Astrocyte of the cerebellum (primary cell): ENCODE measurements at places on chromosomes 4 and X.

DNA sequence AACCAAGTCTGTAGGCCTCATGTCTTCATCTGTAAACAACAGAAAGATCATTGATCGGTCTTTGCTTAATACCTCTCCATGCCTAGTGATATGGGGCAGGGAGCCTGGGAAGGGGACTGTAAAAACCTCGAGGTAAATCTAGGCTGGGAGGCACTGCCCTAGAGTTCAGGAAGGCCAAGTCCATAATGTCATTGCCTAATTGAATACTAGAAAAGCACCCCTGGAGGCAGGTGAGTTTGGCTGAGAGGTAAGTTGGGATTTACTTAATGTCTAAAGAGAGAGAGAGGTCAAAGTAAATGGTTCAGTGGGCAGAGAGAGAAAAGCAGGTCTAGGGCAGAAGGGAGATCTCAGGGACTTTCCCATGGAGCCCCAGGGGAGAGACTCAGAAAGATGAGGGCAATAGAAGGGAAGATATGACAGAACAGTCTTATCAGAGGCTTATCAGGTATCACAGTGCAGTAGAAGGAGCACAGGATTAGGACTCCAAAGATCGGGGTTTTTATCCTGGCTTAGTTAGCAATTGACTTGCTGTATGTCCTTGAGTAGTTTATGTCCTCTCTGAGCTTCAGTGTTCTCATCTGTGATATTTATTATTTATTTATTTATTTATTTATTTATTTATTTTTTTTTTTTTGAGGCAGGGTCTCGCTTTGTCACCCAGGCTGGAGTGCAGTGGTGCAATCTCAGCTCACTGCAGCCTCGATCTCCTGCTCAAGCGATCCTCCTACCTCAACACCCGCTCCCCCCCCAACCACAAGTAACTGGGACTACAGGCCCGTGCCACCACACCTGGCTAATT lies 85.2 kb downstream of the SLC16A2 start:
- DNase-seq, result no peak

DNA sequence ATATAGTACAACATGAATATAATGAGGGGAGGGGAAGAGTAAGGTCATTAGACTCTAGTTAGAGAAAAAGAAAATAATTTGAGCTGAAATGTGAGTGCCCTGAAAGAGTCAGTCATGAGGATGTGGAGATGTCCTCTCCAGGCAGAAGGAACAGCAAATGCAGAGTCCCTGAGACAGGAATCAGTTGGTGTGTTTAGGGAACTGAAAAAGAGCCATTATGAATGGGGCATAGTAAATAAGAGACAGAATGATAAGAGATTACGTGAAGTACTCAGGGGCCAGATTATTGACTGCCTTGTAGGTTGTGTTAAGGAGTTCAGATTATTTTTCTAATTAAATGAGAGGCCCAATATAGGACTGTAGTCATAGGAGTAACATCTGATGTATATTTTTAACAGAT lies 147.0 kb downstream of the PDLIM5 start:
- no peak for DNase-seq

DNA sequence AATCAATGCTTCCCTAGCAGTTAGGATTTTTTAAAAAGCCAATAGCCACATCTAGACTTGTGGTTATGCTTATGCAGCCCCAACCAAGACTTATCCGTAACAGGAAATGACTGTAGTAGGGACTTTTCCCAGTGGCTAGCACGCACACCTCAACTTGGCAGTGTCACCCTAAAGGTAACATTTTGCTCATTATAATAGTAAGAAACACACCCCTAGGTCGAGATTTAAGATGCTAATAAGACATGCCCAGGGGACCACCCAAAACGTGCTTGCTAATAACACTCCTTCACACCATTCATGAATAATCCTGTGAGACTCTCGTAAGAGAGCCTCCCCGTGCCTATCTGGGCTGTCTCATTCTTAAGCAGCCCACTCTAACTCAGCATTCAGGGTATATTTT lies 195.3 kb downstream of the CHIC1 start:
- no peak for DNase-seq

DNA sequence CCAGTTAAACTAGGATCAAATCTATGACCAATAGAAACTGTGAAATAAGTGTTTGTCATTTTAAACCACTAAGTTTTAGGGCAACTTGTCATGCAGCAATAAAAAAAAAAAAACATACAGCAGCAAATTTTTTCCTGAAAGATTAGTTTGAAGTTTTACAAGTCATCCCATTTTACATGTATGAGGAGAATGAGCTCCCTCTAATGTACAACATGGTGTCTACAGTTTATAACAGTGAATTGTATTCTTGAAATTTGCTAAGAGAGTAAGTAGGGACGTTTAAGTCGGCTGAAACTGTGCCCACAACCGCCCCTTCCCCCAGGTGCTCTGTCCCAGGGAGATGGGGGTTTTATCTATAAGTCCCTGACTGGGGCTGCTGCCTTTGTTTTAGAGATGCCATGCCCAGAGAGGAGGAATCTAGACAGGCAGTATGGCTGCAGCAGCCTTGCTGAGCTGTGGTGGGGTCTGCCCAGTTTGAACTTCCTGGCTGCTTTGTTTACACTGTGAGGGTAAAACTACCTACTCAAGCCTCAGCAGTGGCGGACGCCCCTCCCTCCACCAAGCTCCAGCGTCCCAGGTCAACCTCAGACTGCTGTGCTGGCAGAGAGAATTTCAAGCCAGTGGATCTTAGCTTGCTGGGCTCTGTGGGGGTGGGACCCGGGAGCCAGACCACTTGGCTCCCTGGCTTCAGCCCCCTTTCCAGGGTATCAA lies 499.3 kb upstream of the CT83 start:
- no peak for DNase-seq

- no peak for DNase-seq
These were observed 92.0 kb upstream of the BMPR1B start for GRCh38 chr4:94665500-94666404.

- DNase-seq, result peak; percentile 79
These were observed 155.2 kb downstream of the ZNF330 start for GRCh38 chr4:141375855-141376254.

DNA sequence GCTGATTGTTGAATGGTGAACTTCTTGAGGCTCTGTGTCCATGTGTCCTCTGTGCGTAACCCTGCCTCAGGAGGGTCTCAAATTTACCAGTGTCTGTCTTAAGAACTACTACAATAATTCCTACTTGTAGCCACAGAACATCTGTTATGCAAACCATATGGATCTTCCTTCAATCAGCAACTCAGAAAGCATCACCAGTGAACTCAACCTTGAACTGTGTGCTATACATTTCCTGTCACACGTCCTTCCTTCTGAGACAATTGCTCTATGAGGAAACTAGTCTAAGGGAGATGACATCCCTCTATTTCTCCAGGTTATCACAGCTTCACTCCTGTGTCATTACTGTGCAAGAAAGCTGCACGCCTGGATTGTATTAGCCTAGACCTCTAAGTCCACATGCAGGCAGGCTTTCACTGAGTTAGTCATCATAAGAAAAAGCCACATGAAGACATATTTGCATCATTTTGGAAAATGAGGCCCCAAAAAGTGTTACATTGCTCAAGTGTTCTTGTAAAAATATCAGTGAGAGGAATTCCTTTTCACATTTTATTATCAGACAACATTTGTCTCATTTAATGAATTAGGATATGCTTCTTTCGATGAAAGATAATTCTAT lies 157.8 kb downstream of the AFF2 start:
- no peak for DNase-seq

GRCh38 chr4:101307899-101308298 lies 39.4 kb downstream of the PPP3CA start:
- no peak for DNase-seq

GRCh38 chrX:41515376-41515775 lies 68.2 kb downstream of the NYX start:
- DNase-seq, result no peak

DNA sequence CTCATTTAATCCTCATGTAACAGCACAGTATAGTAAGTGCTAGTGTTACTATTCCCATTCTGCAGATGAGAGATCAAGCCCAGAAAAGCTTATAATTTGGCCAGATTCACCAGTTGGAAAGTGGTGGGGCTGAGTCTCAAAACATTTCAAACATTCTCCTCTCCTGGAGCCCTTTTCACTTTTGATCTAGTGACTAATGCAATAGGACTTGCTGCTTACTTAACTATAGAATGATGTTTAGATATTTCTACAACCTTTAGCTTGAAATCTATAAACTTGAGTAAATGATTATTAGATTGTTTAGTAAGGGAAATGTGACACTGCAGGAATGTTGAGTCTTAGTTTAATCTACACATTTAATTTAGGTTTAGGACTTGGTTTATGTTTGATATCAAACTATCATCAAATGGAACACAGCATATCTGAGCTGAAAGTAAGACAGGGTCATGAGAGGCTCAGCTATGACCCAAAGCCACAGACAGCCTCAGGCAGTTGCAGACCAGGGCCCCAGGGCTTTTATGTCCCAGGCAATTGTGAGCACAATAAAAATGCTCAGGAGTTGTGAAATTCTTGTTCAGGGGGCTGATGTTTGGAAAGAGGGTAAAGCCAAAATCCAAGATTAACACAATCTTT lies 199.5 kb upstream of the HS3ST1 start:
- no peak for DNase-seq

DNA sequence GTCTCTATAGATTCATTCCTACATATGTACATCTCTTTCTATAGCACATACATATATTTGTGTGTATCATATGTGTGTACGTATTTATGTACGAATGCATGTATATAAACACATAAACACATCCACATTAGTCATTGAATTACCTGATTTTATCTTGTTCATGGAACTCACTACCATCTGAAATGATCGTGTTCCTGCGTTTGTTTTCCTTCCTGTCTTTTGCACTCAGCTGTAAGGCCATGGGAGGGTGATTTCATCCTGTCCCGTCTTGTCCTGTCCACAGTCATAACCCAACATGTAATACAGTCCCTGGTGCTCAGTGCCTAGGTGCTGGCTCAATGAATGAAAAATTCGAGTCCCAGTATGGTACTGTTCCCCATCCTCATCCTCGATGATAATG lies 191.8 kb upstream of the PSAPL1 start:
- DNase-seq, result no peak

- DNase-seq, result no peak
These were observed 192.7 kb downstream of the CBR4 start for GRCh38 chr4:168817370-168817769.

DNA sequence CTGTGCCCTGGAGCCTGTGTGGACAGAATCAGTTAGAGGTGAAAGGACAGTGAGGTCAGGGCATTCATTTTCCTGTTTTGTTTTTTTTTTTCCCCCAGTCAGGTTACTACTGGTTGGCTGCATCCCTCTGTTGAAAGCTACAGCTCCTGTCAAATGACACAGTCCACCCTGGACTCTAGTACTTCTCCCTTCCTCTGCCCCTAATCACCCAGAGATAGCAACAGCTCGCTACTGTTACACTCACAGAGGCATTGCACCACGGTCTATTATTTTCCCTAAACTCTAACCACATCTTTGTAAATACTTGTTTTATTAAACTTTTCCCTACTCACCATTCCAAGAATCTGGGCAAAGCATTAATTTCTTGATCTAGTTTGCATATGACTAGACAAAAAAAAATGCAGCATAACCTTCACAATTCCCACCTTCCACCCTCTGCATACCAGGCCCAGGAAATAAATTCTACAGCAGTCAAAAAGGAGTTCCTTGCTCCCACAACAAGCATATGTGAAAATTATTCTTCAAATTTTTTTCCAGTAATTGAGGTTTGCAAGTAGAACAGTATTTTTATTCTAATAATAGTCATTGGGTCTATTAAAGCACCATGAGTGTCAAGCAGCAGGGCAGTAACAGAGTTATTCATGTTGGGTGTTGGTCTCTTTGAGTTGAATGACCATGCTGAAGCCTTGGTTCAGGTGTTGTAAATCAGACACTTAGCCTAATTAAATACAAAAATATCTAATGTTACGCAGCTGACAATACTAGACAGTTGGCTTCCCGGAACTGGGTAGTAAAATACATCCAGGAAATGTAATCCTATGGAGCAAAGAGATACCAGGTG lies 329.2 kb downstream of the INPP4B start:
- DNase-seq, result peak; percentile 69

DNA sequence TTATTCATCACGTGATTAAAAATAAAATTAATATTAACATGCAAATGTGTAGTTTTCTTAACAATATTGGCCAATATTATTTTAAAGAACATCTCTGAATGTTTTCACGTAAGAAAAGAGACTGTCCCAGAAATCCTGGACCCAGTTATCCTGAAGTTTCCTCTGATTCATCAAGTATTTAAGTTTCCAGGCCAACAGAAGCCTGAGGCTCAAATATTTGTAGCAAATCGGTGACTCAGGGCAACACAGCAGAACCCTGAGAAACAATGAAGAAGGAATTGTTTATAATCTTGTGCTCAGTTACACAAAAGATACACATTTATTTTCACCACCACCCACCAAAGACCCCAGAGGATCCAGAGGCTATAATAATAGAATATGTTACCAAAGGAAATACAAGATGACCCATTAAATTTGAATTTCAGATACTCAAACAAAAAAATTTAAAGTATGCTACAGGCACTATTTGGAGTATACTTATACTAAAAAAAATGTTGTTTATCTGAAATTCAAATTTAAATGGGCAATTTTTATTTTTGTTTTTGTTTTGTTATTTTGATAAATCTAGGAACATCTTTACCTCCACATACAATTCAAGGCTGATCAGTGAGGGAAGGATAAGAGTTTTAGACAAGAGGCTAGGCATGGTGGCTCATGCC lies 33.9 kb upstream of the SLC7A11 start:
- DNase-seq, result peak; percentile 80

DNA sequence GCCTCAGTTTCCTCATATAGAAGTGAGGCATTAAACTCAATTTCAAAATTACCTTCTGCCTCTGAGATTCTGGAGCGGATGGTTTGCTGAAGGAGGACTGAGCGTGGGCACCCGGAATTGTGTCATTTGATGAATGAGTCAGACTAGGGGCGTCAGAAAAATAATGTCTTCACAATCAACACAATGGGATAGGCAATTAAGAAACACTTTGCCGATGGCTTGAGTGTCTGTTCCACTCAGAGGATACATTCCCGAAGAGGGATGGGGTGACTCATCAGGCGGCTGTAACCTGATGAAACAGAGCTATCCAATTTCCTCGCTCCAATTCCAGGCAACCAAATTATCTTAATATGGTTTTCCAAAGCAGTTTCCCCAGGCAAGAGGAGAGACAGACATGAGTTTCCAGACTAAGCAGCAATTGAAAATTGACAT lies 1.2 kb upstream of the CHRNA9 start:
- DNase-seq, result peak; percentile 57

DNA sequence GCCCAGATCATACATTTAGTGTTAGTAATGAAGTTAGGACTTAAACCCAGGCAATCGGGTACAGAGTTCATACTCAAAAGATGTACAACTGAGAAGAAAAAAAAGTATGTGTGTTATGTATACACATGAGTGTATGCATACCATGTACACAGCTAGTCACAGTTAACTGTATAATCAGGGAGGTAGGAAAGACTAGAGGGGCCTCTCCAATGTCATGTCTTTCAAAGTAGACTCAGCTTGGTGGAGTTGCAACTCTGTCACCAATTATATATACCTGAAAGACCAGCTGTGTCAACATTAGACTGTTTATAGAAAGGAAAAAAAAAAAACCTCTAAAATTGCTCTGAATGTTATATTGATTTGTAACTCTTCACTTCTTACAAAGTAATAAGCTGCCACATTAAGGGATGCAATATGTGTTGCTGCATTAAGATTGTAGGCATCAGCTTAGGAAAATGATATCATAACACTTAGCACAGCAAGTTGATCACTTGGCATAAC lies 167.5 kb downstream of the DCTD start:
- no peak for DNase-seq

GRCh38 chrX:131521824-131522223 lies 22.1 kb upstream of the OR13H1 start:
- no peak for DNase-seq
